ENCODE measurements at places on chromosomes 16 and 17.

DNA sequence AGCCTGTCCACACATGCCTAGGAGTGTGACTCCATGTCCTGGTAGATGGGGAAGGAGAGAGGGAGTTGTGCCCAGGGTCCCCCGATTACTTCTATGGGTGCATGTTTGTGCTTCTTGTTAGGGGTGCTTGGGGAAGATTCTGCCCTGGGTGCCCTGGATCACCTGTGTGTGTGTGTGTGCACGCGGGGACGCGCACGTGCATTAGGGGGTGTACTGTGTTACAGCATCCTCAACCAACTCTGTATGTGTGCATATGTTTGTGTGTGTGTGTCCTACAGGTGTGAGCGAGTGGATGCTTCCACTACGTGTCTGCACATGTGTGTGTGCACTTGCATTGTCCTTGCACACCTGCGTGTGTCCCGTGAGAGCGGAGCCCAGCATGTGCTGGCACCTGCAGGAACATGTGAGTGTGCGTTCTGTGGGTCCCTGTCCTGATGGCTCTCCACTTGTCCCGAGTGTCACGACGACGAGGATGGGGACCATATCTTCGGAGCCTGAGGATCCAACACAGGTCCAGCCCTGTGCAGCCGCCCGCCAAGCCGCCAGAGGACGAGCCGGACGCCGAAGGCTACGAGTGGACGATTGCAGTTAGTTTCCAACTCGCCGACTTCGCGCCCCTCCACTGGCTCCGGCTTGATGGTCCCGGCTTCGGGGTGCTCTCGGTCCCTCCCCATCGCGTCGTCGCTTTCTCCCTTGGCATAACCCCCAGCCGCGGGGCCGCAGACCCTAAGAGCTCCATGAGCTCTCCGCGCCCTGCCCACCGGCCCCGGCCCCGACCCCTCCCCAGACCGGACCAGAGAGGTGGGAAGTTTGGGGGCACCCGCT lies 6.0 kb upstream of the TBC1D3B start:
- no peak for DNase-seq

DNA sequence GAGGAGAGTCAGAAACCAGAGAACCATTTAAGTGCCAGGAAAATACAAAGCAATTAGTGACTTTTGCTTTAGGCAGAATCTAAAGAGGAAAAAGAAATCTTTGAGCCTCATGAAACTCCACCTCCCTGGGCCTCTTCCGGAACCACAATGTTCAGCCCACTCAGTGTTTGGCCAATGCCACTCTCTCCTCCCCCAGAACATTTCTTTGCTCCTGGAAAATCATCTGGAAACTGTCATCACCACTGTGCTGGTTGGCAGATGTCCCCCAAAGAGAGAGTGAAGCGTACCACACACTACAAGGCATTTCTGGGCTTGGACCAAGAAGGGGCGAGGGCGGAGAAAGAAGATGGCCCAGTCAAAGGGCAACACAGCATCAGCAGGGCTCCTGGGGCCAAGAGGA lies 7.1 kb upstream of the SOX9 start:
- DNase-seq, result no peak

GRCh38 chr17:28747801-28748750 lies 4.3 kb downstream of the TRAF4 start:
- no peak for DNase-seq

- no peak for DNase-seq
Observed at GRCh38 chr17:65629234-65629690, 67.8 kb upstream of the AXIN2 start.

GRCh38 chr17:21218101-21218500 lies 4.1 kb upstream of the TMEM11 start:
- no peak for DNase-seq

DNA sequence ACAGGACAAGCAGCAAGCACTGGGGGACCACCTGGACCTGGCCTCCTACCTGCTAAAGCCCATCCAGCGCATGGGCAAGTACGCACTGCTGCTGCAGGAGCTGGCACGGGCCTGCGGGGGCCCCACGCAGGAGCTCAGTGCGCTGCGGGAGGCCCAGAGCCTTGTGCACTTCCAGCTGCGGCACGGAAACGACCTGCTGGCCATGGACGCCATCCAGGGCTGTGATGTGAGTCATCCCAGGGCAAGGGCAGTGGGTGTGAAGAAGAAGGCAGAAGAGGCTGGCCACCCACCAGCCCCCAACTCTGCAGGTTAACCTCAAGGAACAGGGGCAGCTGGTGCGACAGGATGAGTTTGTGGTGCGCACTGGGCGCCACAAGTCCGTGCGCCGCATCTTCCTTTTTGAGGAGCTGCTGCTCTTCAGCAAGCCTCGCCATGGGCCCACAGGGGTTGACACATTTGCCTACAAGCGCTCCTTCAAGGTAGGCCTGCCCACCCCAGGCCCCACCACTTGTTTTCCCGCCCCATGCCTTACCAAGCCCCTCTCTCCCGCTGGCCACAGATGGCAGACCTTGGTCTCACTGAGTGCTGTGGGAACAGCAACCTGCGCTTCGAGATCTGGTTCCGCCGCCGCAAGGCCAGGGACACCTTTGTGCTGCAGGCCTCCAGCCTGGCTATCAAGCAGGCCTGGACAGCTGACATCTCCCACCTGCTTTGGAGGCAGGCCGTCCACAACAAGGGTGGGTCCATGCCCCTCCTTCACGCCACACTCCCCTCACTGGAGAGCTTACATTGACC lies 7.3 kb downstream of the PLEKHG4 start:
- DNase-seq, result no peak

- no peak for DNase-seq
Observed at GRCh38 chr17:60325730-60326524, 66.0 kb downstream of the USP32 start.

DNA sequence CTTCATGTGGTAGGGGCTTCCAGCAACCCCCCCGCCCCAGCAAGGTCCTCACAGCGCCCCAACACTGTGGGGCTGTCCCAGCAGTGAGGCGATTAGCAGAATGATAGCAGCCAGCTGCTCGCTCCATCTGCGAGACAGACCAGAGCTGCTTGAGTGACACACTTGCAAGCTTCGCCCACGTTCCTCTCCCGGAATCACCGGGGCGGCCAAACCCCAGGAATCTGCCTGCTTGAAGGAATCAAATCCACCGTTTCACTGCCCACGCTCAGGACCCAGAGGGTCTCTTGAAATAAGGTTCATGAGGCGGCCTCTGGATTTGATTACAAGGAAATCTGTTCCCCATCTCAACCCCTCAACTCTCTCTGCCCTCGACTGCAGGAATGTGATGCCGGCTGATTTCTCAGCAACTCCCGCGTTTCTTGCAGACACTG lies 356.0 kb downstream of the C16orf95 start:
- no peak for DNase-seq

DNA sequence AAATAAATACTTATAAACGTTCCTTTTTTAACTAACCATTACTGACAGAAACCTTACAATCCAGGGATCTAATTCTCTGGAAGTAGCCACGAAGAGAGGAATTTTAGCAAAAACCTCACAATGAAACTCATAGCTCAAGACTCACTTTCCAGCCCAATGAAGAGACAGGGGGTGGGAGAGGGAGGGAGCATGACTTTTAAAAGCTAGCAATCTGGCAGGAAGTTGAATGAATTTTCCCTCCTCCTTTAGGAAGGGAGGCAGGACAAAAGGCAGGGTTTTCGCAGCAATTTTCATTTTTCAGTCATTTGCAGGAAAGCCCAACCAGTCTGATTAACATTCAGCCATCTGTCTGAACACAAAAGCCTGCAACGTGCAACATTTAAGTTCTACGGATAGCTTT lies 381.5 kb upstream of the PSMD7 start:
- DNase-seq, result no peak

DNA sequence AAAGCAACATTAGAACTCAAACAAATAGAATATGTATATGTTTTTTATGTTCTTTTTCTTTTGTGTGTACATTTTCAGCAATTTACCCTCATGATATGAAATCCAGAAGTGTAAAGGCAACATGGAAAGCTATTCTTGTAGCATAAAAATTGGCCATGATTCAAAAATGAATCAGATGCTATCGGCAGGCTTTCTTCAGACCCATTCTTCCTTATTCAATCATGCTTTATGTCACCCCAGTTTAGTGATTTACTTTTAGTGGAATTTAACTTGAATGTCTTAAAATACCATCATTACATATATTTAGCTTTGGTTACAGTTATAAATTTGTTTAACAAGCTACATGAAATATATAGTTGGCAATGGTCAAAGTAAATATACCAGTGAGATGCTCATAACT lies 21.4 kb upstream of the SMIM36 start:
- no peak for DNase-seq

- DNase-seq, result no peak
Observed at GRCh38 chr17:75146592-75146991, 7.7 kb downstream of the JPT1 start.

- no peak for DNase-seq
Observed at GRCh38 chr16:72769876-72770275, 278.1 kb downstream of the ZFHX3 start.

DNA sequence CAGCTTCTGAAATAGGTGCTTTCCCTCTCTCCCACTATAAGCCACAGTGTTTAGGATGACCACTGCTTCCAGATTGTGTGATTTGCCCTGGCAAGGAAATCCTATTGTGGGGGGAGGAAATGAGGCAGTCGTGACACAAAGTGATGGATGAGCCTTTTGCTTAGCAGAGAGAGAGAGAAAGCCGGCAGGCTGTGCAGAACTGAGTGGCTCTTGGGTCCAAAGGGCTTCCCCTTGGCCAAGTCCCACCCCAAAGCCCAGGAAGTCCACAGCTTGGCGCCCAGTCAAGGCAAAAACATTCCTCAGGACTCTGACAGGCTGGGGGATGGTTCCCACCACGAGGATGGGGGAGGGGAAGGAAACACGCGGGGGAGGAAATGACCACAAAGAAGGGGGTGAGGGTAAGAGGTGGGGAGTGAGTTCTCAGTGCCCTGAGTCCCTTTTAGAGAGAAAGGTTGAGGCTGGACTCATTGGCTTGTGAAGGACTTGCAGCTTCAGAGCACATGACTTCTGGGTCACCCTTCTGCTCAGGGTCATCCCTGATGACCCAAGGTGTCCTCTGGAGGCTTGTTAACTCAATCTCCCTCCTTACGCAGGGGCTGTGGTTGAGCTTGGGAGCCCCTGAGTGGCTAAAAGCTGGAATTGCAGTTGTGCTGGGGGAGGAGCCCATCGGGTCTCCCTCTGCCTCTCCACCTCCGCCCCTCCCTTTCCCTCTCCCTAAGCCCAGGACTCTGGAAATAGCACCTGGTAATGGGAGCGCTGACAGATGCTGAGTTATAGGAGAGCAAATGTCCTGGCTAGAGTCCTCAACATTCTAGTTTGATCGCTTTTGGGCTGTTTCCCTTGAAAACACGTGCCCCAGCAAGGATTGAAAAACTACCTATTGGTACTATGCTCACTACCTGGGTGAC lies 10.3 kb upstream of the MSL1 start:
- DNase-seq, result peak; percentile 53

DNA sequence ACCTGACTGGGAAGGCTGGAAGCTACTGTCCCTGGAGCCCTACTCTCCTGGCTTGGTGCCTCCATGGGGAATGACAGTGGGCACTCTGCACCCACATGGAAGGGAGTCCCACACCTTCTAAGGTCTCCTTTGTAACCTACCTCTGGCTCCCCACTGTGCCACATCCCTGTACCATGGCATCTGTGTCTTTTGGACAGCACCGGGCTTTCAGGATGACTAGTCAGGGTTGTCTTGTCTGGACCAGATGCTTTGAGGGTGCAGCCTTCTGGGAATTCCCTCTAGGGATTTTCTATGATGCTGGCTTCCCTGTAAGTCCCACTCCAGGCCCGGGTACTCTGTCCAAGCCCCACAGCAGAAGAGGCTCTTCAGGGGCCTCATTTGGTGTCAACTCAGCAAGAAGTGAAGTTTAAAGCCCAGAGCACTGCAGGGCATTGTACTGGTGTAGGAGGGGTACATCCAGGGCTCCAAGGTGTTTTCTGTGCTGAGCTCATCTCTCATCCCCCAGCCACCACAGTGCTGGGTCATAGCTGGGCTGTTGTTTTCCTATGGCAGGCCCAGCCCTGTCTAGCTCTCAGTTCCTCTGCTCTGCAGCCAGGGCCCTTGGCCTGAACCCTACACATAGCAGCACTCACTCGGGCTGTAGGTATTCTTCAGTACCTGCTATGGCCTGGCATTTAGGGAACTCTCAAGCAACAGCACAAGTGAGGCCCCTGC lies 255.3 kb downstream of the CPPED1 start:
- no peak for DNase-seq

DNA sequence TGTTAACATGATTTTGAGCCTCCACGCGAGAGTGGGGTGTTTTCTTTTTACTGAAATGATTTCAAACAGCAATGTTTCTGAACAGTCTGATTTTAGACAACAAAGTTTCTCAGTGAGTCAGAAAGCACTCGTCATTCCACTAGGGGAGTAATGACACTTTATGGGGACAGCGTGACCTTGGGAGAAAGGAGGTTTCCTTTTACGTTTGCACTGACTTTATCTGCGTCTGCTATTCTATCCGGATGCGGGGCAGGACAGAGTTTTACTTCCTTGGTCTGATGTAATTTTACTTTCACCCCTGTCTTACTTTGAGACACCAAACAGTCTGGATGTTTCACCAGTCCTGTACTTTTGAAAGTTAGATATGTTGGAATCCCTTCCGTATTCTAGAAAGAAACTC lies 20.7 kb downstream of the SLC47A1 start:
- no peak for DNase-seq

GRCh38 chr16:1097800-1098199 lies 1.8 kb upstream of the C1QTNF8 start:
- DNase-seq, result no peak

DNA sequence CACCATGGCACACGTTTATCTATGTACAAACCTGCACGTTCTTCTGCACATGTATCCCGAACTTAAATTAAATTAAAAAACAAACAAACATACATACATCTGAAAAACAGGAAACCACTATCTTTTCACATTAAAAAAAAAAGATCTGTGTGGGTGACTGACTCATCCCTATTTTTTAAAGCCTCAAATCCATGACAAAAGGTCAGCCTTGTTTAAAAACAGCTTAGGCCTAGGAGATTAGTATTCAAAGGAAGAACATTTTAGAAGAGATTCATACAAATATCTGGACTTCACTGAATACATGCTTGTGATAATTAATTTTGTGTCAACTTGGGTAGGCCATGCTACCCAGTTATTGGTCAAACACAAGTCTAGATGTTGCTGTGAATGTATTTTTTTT lies 4.7 kb upstream of the PRKAR1A start:
- no peak for DNase-seq

- DNase-seq, result no peak
Observed at GRCh38 chr16:58462499-58462996, 37.4 kb upstream of the NDRG4 start.

DNA sequence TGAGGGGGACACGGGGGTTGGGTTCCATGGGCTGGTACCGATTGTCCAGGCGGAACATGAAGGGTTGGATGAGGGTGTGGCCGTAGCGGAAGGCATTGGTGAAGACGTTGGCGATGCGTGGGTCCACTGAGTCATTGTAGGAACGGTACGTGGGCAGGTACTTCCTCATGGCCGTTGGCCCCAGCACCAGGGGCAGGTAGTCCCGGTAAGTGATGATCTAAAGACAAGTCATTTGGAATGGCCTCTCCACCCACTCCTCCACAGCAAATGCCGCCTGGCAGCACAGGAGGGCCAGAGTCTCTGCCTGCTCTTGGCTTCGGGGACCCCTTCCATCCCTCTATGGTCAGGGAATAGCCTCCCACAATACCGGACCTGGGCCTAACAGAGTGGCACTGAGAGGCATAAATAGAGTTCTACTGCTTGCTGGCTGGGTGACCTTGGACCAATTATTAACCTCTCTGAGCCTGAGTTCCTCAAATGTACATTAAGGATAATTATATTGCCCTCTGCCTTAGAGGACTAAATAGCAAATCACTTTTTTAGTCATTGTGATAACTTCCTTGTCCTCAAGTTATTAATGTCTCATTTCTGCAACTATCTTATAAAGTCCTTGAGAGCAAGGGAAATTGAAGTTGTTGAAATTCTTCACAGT lies 7.2 kb downstream of the MPO start:
- DNase-seq, result no peak

GRCh38 chr17:71461498-71462169 lies 659.2 kb upstream of the SOX9 start:
- DNase-seq, result no peak

Measured in activated T-helper 1 cell treated with Interleukin-2 at 50 U/mL for 16 hours (primary cell).